ENCODE measurements at places on chromosomes 2 and 18. TPM values are rescaled to one million over a fixed set of nuclear protein-coding genes. Genes with fewer than 3 reads are reported as not detected.

SCN9A gene
- total RNA-seq, result 1.1 TPM

SPOPL gene
- total RNA-seq, result 9.6 TPM

EIF2AK2 gene
- total RNA-seq, result 32.8 TPM

GRCh38 chr2:235493402-235493774 lies 455 bp upstream of the AGAP1 start:
- DNase-seq, result no peak

DNA sequence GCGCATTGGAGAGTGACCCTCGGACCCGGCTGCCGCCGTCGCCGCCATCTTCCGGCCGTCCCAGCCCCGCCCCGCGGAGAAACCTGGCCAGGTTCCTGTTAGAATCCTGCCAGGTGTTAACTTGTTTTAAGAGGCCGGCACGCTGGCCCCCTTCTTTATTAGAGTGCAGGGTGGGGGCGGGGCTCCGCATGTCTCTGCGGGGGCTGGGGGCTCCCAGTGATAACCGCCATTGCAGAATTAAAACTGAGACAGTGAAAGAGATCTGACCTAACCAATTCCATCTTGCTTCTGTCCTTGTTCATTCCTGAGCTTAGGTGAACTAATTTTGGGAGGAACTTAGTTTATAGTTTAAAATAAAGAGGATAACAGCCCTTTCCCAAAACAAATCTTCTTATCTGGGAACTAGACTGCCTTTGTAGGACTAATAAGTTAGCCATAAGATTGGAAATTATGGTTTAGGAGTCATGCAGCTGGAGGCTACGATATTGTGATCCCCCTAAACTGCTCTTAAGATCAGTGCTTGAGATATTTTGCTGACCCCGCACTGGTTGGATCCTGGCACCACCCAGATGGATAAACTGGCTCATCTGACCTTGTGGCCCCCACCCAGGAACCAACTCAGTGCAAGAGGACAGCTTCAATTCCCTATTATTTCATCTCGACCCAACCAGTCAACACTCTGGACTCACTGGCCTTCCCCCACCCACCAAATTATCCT lies 543 bp upstream of the STARD7 start:
- DNase-seq, result no peak
